ENCODE measurements at places on chromosomes 11 and 22. TPM values are rescaled to one million over a fixed set of nuclear protein-coding genes. Genes with fewer than 3 reads are reported as not detected.

Gene NELL1
- 70.4 TPM for polyA plus RNA-seq

Gene APOBEC3F
- polyA plus RNA-seq, result not detected

Gene SCYL1
- polyA plus RNA-seq, result 56.2 TPM

Gene PDGFD
- 1.0 TPM for polyA plus RNA-seq

Gene DRICH1
- polyA plus RNA-seq, result 0.48 TPM

Gene SPTBN2
- 159 TPM for polyA plus RNA-seq

Gene LRRC74B
- polyA plus RNA-seq, result not detected

Gene HEPHL1
- not detected for polyA plus RNA-seq

Gene AQP11
- polyA plus RNA-seq, result 7.4 TPM

Gene OR4S2
- polyA plus RNA-seq, result not detected

Gene MPST
- 54.5 TPM for polyA plus RNA-seq

Gene RFPL3
- polyA plus RNA-seq, result 0.50 TPM

Gene SMIM35
- 0.12 TPM for polyA plus RNA-seq

Gene CBLIF
- polyA plus RNA-seq, result not detected

Gene OR51B4
- not detected for polyA plus RNA-seq

Gene OVOL1
- not detected for polyA plus RNA-seq

Gene ADM2
- not detected for polyA plus RNA-seq

Gene DKK3
- polyA plus RNA-seq, result 48.4 TPM

Gene TREH
- 0.12 TPM for polyA plus RNA-seq

Gene BIRC3
- polyA plus RNA-seq, result not detected

Gene C11orf87
- polyA plus RNA-seq, result 8.6 TPM
